ENCODE measurements at places on chromosomes 3 and 15.

GRCh38 chr15:39538936-39539335, 41.9 kb upstream of the THBS1 start:
- no peak for DNase-seq

- no peak for DNase-seq
These were observed 14.5 kb downstream of the RBP1 start for GRCh38 chr3:139524841-139525636.

- DNase-seq: no peak
These were observed 17.4 kb downstream of the LRIG1 start for GRCh38 chr3:66483409-66483906.

GRCh38 chr15:50880206-50880605, 28.3 kb upstream of the AP4E1 start:
- DNase-seq: no peak

- DNase-seq: no peak
These were observed 479.5 kb upstream of the AGTR1 start for GRCh38 chr3:148218222-148218621.

DNA sequence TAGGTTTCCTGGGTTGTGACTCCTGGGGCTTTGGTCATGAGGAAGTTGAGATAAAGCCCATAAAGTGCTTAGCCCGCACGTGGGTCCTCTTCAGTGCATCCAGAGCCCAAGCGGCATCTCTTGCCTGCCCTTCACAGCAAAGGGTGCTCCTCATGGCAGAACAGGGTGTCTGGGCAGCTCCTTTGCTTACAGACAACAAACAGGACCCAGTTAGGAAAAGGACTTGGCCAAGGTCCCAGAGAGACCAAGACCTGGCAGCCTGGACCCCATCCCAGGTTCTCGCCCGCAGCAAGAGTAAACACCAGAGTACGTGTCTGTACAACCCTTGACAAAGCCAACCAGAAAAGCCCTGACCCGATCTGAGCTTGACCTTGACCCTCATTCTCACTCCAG, 27.0 kb downstream of the ALS2CL start:
- peak; percentile 38 for DNase-seq

DNA sequence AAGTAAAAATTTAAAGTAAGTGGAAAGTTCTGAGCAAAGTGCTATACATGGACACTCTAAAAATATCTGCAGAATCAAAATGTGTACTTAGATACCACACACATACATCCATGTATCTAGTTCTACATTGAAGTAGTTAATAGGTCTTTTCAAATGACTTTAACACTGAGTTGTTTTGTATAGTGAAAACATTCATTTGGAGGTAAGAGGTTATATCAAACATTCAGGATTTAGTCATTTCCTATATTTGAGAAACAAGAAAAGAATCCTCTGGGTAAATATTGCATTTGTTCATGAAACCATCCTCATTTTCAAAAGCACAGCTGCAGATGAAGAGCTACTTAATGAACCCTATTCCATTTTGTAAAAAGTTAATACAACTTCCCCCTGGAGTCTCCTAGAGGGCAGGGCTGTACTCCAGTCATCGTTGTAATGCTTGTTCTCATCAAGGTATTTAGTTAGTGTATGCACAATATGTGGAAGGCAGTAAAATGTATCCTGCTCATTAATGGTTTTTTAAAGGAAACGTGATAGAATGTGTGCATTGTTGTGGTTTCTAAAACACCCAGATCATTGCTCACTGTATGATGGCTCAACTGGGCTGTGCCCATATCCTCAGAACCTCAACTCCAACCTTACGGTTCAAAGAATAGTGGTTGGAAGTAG, 26.2 kb downstream of the ARPP21 start:
- no peak for DNase-seq

GRCh38 chr3:79521221-79521848, 246.5 kb downstream of the ROBO1 start:
- no peak for DNase-seq

GRCh38 chr3:66394019-66394752, 106.6 kb downstream of the LRIG1 start:
- no peak for DNase-seq

GRCh38 chr15:61524545-61524944, 295.4 kb upstream of the RORA start:
- no peak for DNase-seq

GRCh38 chr3:136075218-136075808, 109.8 kb downstream of the PPP2R3A start:
- DNase-seq: no peak

- no peak for DNase-seq
These were observed 68.9 kb downstream of the ARMC8 start for GRCh38 chr3:138256022-138256421.

DNA sequence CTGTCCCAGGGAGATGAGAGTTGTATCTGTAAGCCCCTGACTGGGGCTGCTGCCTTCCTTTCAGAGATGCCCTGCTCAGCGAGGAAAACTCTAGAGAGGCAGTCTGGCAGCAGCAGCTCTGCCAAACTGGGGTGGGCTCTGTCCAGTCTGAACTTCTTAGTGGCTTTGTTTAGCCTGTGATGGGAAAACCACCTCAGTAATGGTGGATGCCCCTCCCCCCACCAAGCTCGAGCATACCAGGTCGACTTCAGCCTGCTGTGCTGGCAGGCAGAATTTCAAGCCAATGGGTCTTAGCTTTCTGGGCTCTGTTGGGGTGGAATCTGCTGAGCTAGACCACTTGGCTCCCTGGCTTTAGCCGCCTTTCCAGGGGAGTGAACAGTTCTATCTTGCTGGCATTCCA, 218.3 kb downstream of the TUSC7 start:
- DNase-seq: no peak

DNA sequence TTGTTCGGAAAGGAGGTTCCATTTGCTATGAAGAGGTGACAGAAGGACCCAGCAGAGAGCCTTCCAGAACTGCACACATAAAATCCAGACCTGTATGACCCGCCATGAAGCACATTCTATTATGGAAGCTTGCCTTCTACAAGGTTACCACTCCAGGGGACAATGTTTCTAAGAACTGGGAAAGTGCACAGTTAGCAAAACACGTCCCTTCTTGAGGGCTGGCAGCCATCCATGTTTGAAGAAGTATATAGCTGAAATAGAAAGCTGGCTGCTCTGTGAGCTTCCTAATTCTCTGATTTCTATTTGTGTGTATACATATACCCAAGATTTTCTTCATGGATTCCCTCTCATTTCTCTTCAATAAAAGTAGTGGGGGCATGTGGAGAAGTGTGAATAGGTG, 74.6 kb downstream of the CNTN3 start:
- no peak for DNase-seq

DNA sequence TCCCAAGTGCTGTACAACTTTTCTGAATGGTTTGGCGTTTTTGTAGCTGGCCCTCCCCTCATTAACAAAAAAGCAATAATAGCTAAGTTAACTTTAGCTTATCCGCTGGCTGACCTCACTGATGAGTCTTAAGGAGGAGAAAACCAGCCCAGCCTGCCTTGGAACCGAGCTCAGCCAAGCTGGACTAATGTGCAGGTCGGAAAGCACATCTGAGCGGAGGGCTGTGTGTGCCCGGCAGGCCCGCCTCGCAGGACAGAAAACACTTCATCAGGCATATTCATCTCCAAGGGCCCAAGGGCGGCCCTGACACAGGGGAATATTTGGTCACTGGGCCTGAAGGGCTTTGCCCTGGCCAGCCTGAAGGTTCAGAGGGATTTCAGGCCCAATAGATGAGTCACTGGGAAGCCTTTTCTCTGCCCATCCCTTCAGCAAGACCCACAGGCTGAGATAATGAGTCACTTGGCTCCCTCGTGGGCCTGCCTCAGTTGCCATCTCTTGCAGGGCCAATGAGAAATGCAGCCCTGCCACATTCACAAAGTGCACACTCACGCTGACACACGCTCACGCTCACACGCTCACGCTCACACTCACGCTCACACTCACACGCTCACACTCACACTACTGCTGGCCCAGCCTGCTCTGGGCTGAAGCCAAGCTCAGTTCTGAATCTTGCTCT, 75.1 kb downstream of the SLC12A8 start:
- DNase-seq: no peak

DNA sequence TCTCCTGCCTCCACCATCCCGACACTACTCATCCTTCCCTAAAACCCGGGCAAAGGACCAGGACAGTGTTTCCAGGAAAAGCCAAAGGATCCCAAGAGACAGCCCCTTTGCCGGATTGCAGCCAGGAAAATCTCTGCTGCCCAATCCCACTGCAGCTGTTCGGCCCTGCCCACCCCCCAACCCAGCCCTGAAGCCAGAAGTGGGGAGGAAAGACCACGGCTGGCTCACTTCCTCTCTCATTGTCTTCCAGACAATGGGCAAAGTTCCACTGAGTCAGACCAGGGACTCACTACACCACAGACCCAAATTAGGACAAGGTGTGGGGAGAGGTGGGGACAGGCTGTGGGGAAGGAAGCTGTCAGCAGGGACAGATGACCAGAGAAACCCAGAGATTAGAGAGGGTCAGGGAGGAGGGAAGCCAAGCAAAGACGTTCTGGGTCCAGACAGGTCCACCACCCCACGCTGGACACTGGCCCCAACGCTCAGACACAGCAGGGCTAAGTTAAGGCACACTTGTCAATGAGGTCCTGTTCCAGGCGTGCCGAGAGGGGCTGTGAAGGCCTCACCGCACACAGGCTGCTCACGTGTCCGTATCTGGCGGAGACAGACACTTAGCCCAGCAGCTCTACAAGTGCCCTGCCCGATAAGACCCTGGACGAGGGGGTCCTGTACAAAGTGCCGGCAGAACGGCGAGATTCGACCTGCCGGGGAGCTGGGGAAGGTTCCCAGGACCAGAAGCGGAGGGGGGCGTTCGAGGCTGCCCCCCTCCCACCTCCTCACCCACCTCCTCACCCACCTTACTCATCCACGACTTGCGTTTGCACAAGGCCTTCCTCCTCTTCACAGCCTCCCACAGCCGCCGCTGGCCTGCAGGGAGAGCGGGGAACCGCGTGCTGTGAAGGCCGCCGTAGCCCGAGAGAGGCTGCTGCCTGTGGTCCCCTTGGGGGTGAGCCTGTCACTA, 21.9 kb downstream of the TNK2 start:
- no peak for DNase-seq

DNA sequence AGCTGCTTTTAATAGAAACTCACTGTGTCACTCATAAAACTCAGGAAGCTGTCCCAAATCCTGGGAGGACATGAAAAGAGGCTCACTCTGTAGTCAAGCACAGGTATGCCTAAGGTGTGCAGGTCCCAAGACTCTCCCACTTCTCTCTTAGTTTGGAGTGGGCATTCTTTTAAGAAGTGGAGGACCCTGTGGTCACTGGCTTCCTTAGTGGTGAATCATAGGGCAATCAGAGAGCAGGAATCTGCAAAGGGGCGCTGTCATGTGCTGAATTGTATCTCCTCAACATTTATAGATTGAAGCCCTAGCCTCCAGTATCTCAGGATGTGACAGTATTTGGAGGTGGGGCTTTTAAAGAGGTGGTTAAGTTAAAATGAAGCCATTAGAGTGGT, 47.2 kb upstream of the ZBTB38 start:
- no peak for DNase-seq

GRCh38 chr3:114213292-114213626, 24.1 kb downstream of the ZNF80 start:
- DNase-seq: no peak

GRCh38 chr15:61524086-61524485, 295.0 kb upstream of the RORA start:
- no peak for DNase-seq

DNA sequence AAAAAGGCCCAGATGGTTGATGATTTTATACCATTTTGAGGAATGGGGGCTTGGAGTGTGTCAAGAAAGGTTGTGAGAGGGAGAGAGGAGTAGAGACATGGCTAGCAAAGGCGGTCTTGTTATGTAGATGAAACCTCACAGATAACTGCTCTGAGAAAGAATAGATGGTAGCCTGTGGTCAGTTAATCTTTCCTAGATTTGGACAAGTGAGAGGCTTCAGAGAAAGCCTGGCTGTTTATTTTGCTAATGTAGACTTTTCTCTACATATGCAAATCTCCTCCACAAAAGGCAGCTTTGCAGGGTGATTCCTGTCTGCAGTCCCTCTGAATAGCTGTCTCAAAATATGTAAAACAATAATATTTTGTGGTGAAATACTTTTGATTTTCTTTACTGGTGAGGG, 177.3 kb downstream of the OTOL1 start:
- DNase-seq: no peak
